ENCODE measurements at places on chromosomes 12 and 14.

DNA sequence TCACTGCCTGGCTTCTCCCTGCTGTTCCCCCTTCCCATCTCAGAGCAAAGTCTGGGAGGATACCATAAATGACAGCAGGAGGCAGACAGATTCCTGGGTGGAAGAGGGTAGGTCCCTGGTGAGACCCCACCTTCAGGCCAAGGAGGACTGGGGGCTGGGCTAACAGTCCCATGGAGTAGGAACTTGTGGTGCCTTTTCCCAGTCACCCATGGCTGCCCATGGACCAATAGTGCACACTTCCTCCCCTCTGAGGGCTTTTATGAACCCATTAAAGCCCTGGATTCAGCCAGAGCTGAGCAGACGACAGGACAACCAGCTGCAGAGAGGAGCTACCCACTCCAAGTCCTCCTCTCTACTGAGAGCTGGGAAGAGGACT, 36.6 kb upstream of the OR5AU1 start:
- no peak for DNase-seq

DNA sequence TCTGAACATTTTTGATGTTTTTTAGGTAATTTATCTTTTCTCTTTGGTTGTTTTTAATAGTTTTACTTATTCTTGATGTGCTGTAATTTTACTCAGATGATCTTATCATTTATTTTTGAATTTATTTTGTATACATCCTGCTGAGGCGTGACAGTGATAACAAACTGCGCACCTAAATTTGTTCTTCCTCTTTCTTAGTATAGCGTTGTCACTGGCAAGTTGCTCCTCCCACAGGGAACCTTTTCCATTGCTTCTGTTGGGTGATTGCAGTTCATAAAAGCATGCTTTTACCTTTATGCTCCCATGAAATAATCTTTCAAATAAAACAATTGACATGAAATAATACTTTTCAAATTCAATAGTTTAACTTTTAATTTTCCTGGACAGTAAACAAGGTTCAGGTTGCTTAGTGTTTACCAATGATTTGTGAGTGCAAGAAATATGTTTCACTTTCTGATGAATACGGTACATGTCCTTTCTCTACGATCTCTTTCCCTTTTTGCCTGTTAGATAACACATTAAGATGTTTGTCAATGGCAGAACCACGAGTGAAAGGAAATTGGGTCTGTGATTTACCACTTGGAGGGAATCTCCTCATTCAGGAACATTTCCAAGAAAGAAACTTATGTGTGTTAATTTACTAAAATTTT, 223.3 kb downstream of the CCDC91 start:
- no peak for DNase-seq

- DNase-seq = no peak
These were observed 27.1 kb upstream of the NR2C1 start for GRCh38 chr12:95100264-95101190.

DNA sequence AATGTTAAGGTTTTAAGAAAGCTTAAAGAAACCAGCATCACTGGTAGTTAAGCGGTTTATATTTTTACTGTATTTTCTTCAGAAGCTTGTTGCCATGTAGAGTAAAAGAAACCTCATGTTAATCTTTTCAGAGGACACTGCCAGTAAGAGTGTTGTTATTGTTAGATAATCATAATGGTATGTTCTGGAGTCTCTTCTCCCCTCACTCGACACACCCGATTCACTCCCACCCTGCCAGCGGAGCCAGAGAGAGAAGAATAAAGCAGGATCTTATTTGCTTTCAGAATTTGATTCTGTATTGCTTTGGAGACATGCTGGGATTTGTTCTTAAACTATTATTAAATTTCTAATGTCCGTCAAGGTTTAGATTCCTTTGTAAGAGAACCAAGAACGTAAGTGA, 113.7 kb downstream of the SAMD4A start:
- no peak for DNase-seq

GRCh38 chr12:100826323-100826722, 31.7 kb downstream of the ANO4 start:
- no peak for DNase-seq

DNA sequence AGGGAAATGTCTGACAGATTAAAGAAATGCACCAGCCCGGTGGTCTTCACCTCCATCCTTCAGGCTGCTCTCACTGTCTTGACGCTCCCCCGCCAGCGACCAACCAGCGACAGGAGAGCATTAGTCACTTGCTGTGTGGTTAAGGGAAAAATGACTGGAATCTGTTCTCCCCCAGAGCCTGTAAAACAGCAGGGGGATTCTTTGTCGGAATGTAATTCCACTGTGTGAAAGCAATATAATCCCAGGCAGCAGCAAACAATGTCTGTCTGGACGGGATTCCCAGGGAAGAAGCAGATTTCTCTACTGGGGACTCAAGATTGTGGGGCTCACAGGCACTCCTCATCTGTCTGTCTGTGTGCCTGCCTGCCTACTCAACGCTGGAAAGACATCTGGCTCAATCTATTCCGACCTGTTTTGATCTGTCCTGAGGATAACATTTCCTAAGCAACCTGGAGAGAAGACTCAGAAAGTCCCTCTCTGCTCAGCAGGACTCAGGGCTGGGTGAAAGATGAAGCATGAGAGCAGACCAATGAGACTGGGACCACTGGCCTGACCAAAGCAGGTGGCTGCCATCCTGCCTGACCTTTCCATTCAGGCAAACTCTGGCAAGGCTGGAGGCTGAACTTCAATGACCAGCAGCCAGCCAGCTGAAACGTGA, 54.6 kb downstream of the NUAK1 start:
- DNase-seq = no peak

- no peak for DNase-seq
These were observed 1.0 kb upstream of the EML1 start for GRCh38 chr14:99792210-99792535.

DNA sequence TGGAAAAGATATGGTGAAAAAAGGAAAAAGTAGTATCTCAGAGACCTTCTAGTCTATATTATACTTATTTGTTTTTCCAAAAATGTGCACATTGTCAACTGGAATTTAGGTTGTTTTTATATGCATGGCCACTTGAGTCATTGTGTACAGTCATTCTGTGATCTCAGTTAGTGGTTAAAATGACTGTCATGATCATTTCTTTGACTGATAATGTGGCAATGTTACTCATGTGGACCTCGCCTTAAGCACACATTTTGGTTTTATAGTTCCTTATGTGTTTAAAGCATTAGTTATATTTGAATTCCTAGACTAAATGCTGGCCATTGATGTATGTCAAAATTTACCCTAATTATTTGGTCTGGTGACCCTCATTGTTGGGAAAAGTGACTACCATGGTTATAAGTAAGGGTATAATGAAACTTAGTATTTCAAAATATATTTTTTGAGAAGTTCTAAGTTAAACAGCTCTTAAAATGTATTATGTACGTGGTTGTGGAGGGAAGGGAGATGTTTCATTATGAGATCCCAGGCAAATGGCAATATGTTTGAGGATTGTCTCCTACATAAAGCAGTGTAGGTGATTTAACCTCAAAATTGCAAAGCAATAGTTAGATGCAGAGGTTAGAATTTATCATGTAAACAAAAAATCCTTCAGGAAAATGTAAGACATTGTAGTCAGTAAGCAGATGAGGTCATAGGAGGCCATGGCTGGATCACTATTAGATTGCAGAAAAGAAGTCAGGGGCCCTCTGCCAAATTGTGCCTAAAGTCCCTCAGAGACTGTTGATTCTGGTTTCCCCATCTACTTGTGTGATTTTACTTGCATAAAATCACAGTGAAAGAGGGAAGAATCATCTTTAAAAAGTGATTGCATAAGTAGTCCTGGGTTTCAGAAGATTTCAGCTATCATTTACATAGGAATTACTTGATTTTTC, 17.5 kb downstream of the PNMA1 start:
- no peak for DNase-seq

DNA sequence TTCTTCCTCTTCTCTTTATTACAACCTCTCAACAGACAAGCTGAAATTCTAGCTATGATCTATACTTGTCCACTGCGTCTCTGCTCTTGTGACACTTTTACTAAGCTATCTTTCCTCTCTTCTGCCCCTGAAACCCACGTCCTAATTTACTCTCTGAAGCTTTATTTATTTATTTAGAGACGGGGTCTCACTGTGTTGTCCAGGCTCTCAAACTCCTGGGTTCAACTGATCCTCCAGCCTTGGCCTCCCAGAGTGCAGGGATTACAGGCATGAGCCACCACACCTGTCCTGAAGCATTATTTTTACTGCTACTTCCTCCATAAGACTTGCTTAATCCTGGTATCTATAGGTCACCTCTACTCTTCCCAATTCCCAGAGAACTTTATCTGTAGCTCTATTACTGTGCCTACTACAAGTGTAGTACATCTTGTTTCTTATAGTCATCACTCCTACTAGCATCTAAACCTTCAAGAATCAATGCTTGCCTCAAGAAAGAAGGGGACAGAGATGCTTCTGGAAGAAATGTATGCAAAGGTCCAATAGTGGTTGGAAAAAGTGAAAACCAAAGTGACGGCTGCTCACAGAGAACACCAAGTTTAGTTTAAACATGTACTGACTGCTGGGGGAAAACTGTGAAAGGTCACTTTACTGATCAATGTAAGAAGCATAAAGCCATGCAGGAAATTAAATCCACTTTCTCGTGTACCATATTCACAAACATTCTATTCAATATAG, 61.3 kb downstream of the MED13L start:
- no peak for DNase-seq

GRCh38 chr12:124383028-124383427, 88.1 kb downstream of the RFLNA start:
- no peak for DNase-seq

DNA sequence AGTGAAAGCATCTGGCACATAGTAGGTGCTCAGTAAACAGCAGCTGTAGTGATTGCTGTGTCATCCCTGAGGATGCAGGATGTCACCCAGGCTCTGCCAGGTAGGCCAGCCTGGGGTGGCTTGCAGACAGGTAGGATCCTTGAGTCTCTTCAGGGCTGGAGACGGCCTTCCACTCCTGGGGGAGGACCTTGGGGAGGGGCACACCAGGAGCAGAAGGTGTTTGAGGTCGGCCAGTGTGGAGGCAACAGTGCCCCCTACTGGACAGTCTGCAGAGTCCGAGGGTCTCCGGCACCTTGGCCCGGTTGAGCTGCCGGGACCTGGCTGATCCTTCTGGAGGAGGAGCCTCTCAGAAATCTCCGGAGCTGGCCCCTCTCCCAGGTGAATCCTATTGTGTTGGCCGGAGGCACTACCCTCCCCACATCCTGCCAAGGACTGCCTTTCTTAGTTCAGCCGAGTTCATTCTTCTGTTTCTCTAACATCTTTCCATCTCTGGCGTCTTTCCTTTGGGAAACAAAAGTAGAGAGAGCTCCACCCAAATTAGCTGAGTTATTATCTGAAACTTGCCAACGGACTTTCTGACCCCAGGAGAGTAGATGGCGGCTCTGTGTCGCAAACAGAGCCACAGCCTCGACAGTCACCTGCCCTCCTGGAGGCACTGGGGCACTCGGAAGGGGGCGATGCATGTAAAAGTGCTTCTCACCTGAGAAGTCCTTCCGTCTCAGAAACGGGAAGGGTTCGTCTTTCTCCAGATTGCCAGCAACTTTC, 41.8 kb upstream of the CLMN start:
- DNase-seq = no peak

- no peak for DNase-seq
These were observed 1.4 kb upstream of the GSC start for GRCh38 chr14:94771158-94771905.

Data from NCI-H2227 treated with DMSO at 0.1 percent for 48 hours (cell line).